ENCODE measurements at places on chromosomes 1 and 21.

DNA sequence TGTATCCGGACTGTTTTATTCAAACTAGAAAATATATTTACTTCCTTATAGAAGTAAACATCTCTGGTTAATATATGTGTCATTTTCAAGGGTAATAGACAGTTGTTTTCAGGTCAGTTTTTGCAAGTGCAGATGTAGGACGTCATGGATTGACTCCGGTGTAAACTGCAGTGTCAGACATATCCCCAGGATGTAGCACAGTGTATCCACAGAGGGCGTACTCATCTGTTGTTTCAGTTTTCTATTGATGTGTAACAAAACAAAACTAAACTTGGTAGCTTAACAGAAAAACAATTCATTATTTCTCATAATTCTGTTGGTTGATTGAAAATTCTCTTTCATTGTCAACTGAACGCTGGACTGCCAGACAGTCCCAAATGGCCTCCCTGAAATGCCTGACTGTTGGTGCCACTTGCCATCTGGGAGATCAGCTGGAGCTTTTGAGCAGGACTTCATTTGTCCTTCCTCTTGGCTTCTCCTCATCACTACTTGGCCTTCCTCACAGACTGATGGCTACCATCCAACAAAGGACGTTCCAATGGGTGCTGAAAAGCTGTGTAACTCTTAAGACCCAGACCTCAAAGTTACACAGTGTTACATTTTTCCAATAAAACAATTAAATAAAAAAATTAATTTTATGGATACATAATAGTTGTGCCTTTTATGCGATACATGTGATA, 181.6 kb downstream of the NCAM2 start:
- DNase-seq: no peak

- DNase-seq: no peak
These were observed 15.9 kb downstream of the UMODL1 start for GRCh38 chr21:42086969-42087368.

GRCh38 chr1:200304171-200304570, 105.7 kb downstream of the ZNF281 start:
- no peak for DNase-seq

GRCh38 chr1:202016022-202016810, 5.8 kb downstream of the ELF3 start:
- DNase-seq: no peak

GRCh38 chr1:89001510-89001909, 9.1 kb upstream of the KYAT3 start:
- no peak for DNase-seq

DNA sequence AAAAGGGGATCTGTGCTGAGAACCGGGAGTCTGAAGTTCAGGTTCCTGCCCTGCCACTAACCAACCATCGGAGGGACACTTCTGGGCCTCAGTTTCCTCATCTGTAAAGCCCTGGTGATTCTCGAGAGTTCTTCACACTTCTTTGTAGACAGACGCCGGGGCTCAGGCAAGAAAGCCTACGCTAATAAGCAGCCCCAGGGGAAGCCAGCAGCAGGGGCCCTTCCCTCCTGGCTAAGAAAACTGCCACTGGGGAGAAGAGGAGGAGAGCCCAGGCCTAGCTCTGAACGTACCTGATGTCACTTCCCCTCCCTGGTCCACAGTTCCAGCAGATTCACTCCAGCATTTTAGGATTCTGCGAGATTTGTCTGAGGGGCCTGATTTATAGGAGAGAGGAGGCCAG, 76.0 kb downstream of the CAMK2N1 start:
- no peak for DNase-seq

- DNase-seq: no peak
These were observed 1.0 kb downstream of the PDXK start for GRCh38 chr21:43719748-43720538.

DNA sequence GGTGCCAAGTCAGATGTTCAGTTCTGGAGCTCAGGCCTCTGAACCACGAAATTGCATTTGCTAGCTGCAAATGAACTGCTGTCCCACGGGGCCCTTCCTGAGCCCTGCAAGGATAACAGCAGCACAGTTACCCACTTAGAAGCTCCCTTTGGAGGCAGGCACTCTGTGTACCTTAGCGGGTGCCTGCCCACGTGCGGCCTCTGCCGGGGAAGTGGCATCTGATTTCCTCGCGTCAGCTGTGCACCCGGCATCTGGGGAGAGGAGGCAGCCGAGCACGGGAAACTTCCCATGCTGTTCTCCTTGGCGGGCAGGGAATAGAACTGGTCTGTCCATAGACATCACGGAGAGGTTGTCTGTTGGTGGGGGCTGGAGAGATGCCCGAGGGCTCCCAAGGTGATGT, 148.0 kb upstream of the C1orf174 start:
- no peak for DNase-seq

Measured in cerebellar nuclear complex (tissue), 1 donor.